ENCODE measurements at places on chromosomes 16 and 17.

- no peak for DNase-seq
Observed at GRCh38 chr16:14958970-14959369, 15.9 kb upstream of the PDXDC1 start.

DNA sequence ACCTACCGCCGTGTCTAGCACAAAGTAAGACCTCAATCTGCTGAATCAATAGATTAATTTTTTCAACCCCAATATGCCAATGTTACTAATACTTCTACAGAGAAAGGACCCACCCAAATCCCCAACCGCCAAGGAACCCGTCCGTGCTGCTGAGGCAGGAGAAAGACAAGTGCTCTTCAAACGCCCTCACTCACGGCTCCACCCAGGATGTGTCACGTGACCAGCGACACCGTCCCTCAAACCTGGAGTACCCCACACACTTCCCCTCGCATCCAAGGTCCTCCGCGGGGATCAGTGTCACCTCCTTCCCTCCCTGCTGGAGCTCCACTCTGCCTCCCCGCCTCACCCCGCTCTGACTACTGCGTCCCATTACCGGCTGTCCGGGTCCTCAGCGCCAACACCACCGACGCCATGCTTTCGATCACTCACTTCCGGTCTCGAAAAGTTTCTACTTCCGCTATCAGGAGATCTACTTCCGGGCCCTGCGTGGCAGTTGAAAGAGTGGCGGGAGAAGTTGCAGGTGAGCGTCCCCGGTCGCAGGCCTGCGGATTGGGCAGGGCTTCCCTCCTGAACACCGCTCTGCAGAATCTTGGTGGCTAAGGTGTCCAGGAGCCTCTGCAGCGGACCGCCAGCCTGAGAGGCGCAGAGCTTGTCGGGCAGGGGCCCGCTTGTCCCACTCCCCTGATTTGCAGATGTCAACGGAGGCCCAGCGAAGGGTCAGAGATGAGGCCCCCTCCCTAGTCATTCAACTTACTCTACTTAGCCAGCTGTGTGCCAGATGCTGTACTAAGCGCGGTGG is at the start of the genes EME1 and MRPL27:
Gene EME1, plus strand, starts transcription at position 472 of the 799 bp plus-strand sequence. CDS start 1,980 bp downstream, outside the sequence.
Gene MRPL27, minus strand, starts transcription at position 427 of the 799 bp plus-strand sequence. Its CDS starts 14 bp downstream, at position 413.
- peak; percentile 93 for DNase-seq

DNA sequence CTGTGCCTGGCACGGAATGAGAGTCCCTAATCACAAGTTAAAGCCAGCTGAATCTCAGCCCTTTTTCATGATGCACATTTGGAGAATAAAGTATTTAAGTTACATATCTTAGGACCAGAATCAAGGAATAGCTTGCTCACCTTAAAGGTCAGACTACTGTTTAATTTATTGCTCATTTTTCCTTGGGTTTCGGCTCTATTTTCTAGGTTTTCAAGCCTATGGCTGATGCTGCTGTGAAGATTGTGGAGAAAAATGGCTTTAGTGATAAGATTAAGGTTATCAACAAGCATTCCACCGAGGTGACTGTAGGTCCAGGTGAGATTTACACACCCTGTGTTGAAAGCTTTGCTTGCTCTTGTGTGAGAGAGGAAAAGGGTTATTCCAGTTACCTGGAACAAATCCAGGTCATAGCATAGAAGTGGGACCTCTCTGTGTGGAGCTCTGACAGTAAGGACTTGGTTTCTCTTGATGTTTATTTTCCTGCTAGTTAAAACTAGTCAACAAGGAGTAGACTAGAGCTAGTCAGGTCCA is 18.1 kb downstream of the PRMT7 start:
- no peak for DNase-seq

DNA sequence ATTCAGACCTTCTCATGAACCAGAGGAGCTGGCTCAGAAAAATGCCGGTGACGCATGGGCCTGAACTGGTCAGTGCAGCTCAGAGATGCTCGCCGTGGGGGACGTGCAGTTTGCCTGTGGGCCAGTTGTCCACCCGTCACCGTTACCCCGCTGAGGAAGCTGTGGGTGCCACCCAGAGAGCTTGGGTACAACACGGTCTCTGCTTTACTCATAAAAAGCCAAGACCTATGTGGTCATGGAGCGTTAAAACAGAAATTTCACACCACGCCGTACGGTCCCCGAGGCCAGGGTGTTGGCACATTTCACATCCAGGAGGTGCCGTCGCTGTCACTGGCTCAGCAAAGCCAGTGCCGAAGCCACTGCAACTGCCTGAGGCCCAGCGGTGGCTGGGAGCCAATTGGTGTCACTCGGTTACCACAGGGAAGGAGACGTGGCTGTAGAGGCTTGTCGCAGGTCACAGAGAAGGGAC is 120.9 kb downstream of the METRNL start:
- DNase-seq: peak; percentile 92
